ENCODE measurements at places on chromosomes 11 and 22. TPM values are rescaled to one million over a fixed set of nuclear protein-coding genes. Genes with fewer than 3 reads are reported as not detected.
A peak's percentile ranks its signal among the peaks of the same experiment; 100 is the strongest.

DNA sequence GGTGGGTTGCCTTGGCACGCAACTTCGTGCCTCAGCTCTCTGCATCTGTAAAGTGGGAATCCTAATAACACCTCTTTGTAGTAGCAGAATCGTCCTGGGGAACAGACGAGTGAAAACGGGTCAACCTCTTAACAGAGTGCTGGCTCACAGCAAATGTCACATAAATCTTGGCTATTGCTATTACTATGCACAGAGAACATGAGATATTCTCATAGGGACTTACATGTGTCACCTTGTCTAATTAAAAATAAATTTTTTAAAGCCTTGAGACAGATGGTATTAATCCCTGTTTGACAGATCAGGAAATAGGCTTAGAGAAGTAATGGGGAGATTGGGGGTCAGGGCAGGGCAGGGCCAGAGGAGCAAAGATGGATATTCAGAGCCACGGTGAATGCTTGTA is 44.3 kb upstream of the IGSF9B start:
- no peak for DNase-seq

DNA sequence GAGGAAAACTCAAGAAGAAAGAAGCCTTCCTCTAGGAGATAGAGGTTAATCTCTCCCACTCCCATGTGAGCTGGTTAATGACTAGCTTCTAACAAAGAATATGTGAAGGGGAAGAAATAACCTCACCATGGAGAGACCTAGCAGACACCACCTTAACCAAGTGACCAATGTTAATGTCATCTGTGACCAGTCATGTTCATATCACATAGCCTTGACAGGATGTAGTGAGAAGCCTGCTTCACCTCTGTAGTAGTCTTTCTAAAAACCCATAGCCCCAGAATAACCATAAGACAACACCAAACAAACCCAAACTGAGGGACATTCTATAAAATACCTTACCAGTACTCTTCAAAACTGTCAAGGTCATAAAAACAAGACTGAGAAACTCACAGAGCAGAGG is 21.5 kb upstream of the POU2AF1 start:
- DNase-seq = peak; percentile 6

GRCh38 chr11:46279126-46280099 is 2.0 kb downstream of the CREB3L1 start:
- DNase-seq = no peak

DNA sequence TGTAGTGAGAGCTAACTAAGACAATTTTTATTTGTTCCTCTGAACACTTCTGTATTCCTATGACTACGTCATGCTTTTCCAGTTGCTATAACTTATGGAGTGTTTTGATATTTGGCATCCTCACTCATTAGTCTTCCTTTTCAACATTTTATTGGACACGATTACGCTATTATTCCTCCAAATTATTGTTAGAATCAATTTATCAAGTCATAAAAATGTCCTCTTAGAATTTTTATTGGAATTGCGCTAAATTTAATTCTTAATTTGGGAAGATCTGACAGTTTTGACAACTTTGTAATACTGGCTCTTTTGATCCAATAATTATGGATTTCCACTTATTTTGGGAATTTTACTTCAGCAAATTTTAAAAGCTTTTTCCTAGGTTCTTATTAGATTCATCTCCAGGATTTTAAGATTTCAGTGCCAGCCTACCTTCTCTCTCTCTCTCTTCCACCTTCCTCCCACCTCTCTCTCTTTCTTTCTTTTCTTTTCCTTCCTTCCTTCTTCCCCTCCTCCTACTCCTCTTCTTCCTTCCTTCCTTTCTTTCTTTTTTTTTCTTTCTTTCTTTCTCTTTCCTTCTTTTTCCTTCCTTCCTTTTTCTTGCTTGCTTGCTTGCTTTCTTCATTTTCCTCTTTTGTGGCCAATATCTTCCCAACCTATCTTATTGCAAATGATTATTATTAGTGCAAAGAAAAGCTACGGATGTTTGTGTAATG is 50.8 kb downstream of the TST start:
- no peak for DNase-seq

GRCh38 chr11:115663790-115664189 is 159.6 kb upstream of the CADM1 start:
- DNase-seq = no peak

DNA sequence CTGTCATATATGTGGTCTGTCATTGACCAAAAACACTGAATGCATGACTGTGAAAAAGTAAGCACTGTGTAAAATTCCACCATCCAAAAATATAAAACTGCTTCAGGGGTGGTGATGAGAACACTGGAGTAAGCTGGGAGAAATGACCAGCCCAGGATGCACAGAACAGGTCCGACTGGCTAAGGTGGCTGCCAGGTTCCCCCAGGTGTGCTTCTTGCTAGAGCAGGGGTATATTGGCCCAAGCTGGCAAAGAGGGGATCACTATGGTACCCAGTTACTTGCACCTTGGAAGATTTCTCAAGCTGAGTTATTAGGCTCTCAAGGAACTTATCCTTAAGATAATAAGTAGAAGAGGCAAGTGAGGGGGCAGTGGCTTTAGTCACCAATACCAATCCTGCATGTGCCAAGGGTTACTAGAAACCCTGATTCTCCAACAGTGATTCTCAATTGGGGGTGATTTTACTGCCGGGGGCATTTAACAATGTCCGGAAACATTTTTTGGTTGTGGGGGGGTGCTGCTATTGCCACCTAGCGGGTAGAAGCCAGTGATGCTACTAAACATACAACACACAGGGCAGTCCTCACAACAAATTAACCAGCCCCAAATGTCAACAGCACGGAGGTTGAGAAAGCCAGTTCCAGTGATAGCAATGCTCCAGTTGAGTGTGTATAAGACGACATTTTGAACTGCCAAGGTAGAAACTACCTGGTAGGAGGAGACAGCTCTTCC is 15.7 kb downstream of the SNU13 start:
- no peak for DNase-seq

- DNase-seq = no peak
These were observed 28.9 kb downstream of the CUL5 start for GRCh38 chr11:108037636-108038035.

DNA sequence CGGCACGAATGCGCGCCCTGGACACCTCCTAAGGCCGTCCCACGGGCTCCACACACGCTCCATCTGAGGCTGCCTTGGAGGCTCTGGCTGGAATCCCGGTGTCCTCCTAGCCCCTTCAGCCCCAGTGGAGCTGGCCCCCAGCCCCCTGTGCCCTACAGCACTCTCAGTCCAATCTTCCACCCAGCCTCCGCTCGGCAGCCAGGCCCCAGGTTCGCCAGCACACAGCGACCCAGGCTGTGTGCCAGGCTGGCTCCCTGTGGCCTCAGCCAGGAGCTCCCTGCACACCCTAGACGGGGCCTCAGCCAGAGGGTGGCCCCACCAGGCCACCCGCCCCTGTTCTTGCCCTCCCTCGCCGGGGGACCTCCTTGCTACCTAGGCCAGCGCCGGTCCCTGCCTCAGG is 18.6 kb downstream of the MOB2 start:
- DNase-seq = no peak

- no peak for DNase-seq
These were observed 32.9 kb upstream of the FLI1 start for GRCh38 chr11:128660947-128661346.

- no peak for DNase-seq
These were observed 15.4 kb upstream of the TTLL12 start for GRCh38 chr22:43202326-43202725.

Gene RIMBP3B
- not detected for polyA plus RNA-seq

Gene FGF3
- not detected for polyA plus RNA-seq

Data from B cell (primary cell).